GM18507 (cell line): ENCODE measurements at places on chromosomes 3 and 15.

DNA sequence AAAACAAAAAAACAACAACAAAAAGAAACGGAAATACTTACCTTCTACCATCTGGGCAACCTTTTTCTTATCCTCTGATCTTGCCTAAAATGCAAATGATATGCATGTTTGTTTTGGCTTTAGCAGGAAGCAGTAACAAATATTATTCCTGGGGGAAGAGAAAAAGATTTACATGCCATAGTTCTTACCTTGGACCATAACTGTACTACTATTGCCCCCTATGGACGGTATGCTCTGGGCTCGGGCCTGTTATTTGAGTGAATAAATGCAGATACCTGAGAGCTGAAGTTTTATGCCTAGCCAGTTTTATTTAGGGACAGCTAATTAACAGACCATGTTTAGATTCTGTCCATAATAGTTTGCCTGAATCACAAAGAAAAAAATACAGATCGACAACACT lies 12.6 kb upstream of the STARD5 start:
- peak; percentile 22 for DNase-seq

- DNase-seq: no peak
These were observed 39.1 kb upstream of the TM4SF19 start for GRCh38 chr3:196377321-196377720.

DNA sequence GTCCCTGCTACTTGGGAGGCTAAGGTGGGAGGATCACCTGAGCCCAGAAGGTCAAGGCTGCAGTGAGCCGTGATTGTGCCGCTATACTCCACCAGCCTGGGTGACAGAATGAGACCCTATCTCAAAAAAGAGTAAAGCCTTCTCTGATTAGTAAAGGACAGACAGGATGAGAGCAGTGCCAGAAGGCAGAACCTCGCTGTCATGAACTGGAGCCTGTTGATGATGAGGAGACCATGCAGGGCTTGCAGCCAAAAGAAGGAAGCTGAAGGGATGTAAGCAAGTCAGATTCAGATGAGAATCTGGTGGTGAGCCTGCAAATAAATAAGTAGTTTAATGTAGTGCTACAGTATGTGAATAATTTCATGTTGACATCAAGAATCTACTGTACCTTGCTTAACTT lies 52.8 kb downstream of the USP50 start:
- DNase-seq: no peak

DNA sequence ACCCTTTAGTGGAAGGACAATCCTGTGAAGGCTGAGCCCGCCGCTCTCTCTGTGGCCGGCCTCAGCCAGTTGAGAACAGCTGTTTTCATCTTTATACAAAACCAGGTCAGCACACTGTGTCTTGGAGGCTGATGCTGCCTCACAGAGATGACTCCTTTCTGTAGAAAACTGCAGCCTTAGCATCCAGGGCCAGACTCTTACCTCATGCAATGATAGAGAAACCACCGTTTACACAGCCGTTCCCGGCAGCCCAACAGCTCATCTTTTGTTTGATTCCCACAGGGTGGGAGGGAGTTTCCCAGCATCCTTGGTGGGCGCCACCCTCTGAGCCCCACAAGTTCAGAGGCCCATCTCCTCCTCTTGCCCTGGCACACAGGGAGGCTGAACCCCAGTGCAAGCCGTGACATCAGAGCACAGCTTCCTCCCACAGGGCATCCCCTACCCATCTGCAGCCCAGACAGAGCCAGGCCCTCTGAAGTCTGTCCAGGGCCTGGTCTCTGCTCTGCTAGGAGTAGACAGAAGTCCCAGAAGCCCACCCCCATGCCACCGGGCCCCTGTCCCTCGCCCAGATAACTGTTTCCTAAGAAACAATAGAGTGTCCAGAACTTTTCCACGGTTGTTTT lies 105.0 kb downstream of the LRRK1 start:
- DNase-seq: no peak

GRCh38 chr3:15071699-15072098 lies 6.6 kb upstream of the MRPS25 start:
- no peak for DNase-seq

DNA sequence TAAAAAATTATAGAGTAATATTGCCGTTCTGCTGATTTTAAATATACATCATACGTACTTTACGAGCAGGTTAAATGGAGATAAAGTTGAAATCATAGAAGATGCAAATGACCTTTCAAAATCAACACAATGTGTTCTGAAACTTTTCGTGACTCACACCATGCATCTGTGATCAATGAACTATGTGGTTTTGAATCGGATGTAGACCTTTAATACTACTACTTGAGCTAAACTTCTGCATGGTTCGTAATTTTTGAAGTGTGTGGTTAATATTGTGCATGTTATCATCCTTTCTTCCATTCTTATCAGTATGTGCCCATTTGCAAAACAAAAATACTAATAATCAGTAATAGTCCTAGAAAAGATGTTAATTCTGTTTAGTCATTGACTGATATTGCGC lies 58.9 kb downstream of the GASK1A start:
- no peak for DNase-seq

- DNase-seq: no peak
These were observed 2.4 kb downstream of the CISH start for GRCh38 chr3:50609071-50609762.

- DNase-seq: no peak
These were observed 65.7 kb downstream of the CDIN1 start for GRCh38 chr15:36645106-36645505.

DNA sequence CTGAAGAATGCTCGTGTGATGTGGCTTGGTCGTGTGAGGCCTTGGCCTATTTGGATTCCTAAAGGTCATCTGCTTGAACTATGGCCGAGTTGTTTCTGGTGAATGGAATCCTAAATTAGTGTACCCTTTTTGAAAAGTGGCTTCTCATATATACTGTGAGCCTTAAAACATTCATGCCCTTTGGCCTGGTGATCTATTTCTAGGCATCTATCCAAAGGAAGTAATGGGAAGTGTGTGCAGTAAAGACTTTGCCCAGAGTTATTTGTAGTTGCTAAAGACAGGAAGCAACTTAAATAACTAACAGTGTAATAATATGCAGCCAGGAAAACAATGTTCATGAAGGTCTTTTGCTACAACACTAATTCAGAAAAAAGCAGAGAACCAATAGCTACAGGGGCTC lies 3.0 kb downstream of the DGKG start:
- no peak for DNase-seq

DNA sequence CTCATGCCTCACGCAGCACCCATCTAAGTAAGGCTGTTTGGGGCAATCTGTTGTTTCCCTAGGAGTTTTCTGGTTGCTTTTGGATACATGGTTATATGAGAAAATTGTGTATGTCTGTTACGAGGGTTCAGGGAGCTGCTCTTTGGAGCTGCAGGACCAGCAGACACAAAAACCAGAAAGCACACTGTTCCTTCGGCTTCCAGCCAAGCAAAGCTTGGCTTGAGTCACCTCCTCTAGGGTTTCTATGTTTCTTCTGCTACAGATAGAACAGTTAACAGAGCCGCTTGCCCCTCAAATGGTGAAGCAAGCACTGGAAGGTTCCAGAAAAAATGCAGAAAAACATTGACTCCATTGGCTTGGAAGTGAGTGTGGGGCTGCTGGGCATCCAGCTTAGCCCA lies 49.2 kb upstream of the CTDSPL start:
- no peak for DNase-seq

- peak; percentile 23 for DNase-seq
These were observed 238.7 kb downstream of the ISL2 start for GRCh38 chr15:76575274-76575673.

DNA sequence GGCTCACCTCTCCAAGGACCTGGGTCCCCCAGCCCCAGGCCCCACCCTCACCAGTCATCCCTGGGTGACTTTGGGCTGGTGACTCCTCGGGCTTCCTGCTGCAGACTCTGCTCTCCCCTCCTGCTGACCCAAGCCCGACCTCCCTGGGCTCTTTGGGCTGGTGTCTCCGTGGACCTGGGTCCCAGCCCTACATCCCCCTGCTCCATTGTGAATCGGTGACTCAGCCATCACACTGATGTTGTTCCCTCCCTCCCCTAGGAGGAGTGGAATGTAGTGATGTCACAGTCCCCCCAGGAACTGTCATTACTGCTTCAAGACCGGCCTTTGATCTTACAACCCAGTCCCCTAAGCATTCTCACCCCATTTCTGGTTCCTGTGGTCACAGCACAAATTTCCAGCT lies 83.7 kb downstream of the ADAMTS7 start:
- no peak for DNase-seq

GRCh38 chr15:59349680-59350420 lies 22.8 kb downstream of the MYO1E start:
- DNase-seq: no peak

GRCh38 chr3:106168962-106169750 lies 300.3 kb upstream of the CBLB start:
- no peak for DNase-seq

- no peak for DNase-seq
These were observed 59.9 kb downstream of the MESD start for GRCh38 chr15:80929689-80930088.
